GM13977 (cell line): ENCODE measurements at places on chromosomes 6 and 20.

DNA sequence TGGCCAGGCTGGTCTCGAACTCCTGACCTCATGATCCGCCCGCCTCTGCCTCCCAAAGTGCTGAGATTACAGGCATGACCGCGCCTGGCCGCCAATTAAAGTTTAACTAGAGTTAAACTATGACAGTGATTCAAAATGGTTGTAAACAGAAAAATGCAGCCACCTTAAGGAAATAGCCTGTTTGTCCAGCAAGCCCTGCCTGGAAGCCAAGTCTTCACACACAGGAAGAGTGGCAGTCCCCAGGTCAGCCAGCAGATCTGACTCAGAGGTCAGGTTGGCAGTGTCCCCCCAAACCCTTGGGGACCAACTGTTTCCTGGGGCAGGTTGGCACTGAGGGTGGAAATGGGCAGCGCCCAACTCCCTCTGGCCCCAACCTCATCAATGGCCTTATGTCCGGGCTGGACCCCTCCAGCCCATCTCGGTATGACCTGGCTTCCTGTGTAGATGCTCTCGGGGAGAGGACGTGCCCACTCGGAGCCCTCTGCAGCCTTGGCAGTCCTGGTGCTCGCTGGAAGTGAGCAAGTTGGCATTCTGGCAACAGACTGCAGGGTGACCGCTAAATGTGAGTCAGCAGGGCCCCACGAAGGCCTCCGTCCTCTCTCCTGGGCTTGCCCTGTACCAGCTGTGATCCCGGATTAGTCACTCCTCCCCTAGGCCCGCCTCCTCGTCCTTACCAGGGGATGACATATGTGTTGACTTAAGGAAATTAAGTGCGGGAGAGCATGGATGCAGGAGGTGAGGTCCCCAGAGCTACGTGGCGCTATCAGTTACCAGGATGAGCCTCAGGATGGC is 9.7 kb upstream of the HSP90AB1 start:
- DNase-seq, result peak; percentile 75

DNA sequence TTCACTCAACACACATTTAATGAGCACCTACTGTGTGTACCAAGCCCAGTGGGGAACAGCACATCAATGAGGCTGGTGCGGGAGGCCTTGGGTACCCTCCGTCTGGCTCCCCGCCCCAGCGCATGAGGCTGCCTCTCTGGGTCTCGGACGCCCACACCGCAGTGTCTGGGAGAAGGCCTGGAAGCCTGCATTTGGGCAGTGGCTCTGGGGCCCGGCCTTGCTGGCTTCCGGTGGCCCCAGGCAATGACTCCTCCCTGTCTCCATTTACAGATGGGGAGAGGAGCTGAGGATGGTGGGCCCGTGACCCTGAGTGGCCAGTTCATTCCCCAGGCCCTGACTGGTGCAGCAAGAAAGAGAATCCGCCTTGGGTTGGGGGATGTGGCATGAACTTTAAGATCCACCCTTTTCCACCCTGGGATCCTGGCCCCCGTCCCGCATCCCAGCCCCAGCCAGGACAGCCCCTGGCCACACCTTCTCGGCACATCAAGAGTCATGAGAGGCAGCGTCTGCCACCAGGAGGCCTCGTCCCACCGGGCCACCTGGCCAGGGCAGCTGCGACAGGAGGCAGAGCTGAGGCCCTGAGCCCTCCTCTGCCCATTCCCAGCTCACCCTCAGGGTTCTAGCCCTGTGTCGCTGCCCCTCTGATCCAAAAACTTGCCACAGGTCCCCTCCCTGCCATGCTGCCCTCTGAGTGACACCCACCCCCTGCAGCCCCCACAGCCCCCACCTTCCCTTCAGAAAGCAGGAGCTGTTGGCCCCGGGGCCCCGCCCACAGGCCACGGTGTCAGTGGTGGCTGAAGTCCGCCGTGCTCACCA is 17.5 kb upstream of the MRGBP start:
- no peak for DNase-seq

DNA sequence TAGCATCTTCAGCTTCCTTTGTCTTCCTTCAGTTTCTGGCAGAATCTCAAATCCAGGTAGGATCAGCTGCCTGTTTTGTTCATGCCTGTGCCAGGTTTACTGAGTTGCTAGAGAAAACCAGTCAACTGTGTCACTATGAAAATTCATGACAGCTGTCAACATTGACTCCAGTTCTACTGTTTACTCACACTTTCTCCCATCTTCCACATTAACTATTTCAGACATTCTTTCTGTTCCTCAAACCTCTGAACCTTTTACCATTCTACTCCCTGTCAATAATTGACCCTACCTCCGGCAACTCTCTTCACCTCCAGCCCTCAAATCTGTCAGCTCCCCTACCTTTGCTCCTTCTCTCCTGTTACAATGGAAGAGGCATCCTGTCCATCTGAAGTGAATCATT is 8.5 kb downstream of the ENPP4 start:
- DNase-seq, result no peak

GRCh38 chr20:10433623-10434466 is at the start of gene MKKS:
MKKS (minus strand) TSS chr20:10434222; CDS start chr20:10413514, 20,708 bp downstream.
- DNase-seq, result peak; percentile 79
